Activated CD8-positive, alpha-beta T cell treated with anti-CD3 and anti-CD28 coated beads, Interleukin-2, amount 10 ng/mL, durations not matched to agents 7 days and 5 days (primary cell): ENCODE measurements at places on chromosomes 5 and 9. TPM values are rescaled to one million over a fixed set of nuclear protein-coding genes. Genes with fewer than 3 reads are reported as not detected.

DNA sequence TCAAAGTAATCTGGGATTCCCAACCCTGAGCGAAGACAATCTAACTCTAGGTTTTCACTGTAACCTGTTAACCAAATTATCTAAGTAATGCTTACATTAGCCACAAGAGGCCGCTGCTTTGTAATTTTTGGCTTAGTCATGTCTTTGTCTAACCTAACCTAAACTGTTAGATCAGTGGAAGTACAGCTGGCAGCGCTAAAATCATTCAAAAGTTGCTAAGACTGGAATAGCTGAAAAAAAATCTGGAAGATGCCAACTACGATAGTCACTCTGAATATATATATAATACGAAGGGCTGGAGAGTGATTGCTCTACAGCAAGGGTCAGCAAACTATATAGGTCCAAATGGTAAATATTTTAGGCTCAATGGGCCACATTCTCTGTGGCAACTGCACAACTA is 60.2 kb downstream of the FBXO38 start:
- H3K27ac ChIP-seq, result no peak overlapping the region
- H3K27me3 ChIP-seq, result no peaks in the 10 kb centered on the region
- H3K4me1 ChIP-seq, result no peaks in the 10 kb centered on the region
- H3K4me3 ChIP-seq, result no peak overlapping the region
- H3K36me3 ChIP-seq, result peaks cover 25% of the 10 kb centered on the region

DNA sequence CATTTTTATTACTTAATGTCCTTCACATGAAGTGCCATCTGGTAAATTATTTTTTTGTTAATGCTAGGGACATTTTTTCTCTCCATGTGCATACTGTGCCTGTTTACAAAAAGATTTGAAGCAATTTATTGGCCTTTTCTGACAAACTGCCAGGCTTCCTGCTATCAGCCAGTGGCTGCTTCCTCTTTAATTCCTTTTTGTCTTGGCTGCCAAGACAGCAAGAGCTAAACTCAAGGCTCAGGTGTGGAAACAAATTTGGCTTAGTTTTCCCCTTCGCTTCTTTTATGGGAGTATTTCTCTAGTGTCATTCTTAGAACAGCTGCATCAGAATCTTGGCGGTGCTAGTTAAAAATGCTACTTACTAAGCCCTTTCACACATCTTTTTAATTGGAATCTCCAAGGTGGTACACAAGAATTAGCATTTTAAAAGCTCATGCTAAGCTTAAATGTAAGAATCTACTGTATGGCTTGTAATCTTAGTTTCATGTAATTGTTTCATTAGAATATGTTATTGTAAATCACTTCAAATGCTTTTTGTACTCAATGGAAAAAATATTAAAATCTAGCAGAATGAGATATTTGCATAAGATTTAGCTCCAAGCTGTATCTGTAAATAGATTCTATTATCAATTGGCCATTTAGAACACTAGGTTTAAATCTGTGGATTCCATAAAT is 134.2 kb upstream of the RASGRF2 start:
- no peak overlapping the region for H3K27ac ChIP-seq
- no peak overlapping the region for H3K4me3 ChIP-seq
- peaks cover 58% of the 10 kb centered on the region for H3K36me3 ChIP-seq
- DNase-seq, result no peak
- no peaks in the 10 kb centered on the region for H3K4me1 ChIP-seq

DNA sequence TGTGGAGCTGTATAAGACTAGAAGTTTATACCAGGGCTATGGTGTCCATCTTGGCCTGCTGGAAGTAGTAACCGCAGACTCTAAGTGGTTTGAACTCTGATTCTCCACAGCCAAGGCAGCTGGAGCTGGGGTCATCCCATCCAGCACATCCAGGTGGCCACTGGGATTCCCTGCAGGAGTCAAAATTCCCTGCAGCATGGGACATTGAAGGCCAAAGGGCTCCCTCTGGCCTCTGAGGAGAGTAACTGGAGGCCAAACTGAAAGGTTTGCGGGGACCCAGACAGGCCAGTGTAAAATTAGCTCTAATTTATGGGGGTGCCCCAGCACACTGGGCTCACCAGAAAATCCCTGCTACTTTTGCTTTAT is 12.2 kb upstream of the PRXL2C start:
- H3K4me3 ChIP-seq, result no peak overlapping the region
- H3K4me1 ChIP-seq, result no peaks in the 10 kb centered on the region
- no peak overlapping the region for H3K27ac ChIP-seq
- no peak for DNase-seq

DNA sequence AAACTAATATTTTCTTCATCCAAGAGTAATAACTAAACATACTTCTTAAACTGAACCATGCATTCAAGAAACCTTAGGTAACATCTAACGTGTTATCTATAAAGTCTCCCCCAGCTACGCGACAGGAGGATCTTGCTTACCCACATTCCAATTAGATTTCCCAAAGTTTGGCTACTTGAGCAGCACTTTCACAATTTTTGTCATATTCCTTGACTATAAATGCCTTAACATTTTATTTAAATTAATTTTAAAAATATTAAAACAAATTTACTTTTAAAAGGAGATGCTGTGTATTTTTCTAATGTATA is 25.3 kb upstream of the IFNE start:
- no peaks in the 10 kb centered on the region for H3K27me3 ChIP-seq
- H3K36me3 ChIP-seq, result no peaks in the 10 kb centered on the region
- no peak overlapping the region for H3K27ac ChIP-seq
- DNase-seq, result no peak

- H3K4me3 ChIP-seq, result no peak overlapping the region
- no peaks in the 10 kb centered on the region for H3K36me3 ChIP-seq
- H3K27me3 ChIP-seq, result no peaks in the 10 kb centered on the region
- H3K4me1 ChIP-seq, result no peaks in the 10 kb centered on the region
Observed at GRCh38 chr5:5751987-5752386, 329.5 kb downstream of the ICE1 start.

DNA sequence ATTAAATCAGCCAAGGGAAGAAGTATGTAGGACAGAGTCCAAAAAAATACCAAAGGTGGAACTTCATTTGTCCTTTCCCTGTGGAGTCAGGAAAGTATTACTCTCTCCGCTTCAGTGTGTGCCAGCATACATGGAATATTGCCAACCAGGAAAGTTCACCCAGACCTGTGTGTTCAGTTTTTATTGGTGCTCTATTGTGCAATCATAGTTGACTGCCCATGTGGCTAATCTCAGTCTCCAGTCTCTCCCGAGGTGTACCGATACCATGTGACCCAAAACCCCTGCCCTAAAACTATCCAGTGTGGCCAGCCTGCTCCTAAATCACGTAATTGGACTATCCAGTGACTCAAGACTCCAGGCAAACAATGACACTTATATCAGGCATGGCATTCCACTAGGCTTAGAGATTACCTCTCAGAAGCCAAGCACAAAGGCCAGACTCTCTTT is 38.8 kb downstream of the NFX1 start:
- no peak overlapping the region for H3K27ac ChIP-seq
- no peaks in the 10 kb centered on the region for H3K4me1 ChIP-seq
- H3K27me3 ChIP-seq, result no peaks in the 10 kb centered on the region
- peaks cover 58% of the 10 kb centered on the region for H3K36me3 ChIP-seq
- H3K4me3 ChIP-seq, result no peak overlapping the region

- DNase-seq, result no peak
- H3K27ac ChIP-seq, result no peak overlapping the region
- no peaks in the 10 kb centered on the region for H3K27me3 ChIP-seq
- H3K4me3 ChIP-seq, result no peak overlapping the region
Observed at GRCh38 chr5:120600639-120601038, 136.5 kb downstream of the PRR16 start.

- peak overlapping the region; percentile 88 for H3K27ac ChIP-seq
- no peak for DNase-seq
- peaks cover 83% of the 10 kb centered on the region for H3K4me1 ChIP-seq
- H3K27me3 ChIP-seq, result no peaks in the 10 kb centered on the region
Observed at GRCh38 chr5:119367502-119368237, 11.9 kb downstream of the TNFAIP8 start.

DNA sequence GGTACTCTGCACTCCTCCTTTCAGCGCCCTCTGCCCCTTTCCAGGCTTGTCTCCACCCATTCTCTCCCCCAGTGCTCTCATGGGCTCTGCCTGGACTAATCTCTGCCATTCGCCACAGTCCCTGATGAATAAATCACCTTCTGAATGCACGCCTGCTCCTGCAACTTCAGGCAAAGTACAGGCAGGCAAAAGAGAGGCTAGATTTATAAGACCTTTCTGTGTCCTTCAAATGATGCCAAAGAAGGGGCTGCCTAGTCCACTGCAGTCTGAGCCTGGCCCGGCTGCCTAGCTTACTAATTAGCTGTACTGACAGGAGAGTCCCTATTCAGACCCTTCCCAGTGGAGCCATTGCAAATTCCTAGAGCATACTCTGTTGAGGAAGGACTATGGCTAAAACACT is 7.4 kb downstream of the FGF1 start:
- DNase-seq, result no peak
- H3K36me3 ChIP-seq, result no peaks in the 10 kb centered on the region
- H3K27me3 ChIP-seq, result peaks cover 3% of the 10 kb centered on the region
- no peaks in the 10 kb centered on the region for H3K4me1 ChIP-seq
- no peak overlapping the region for H3K4me3 ChIP-seq

DNA sequence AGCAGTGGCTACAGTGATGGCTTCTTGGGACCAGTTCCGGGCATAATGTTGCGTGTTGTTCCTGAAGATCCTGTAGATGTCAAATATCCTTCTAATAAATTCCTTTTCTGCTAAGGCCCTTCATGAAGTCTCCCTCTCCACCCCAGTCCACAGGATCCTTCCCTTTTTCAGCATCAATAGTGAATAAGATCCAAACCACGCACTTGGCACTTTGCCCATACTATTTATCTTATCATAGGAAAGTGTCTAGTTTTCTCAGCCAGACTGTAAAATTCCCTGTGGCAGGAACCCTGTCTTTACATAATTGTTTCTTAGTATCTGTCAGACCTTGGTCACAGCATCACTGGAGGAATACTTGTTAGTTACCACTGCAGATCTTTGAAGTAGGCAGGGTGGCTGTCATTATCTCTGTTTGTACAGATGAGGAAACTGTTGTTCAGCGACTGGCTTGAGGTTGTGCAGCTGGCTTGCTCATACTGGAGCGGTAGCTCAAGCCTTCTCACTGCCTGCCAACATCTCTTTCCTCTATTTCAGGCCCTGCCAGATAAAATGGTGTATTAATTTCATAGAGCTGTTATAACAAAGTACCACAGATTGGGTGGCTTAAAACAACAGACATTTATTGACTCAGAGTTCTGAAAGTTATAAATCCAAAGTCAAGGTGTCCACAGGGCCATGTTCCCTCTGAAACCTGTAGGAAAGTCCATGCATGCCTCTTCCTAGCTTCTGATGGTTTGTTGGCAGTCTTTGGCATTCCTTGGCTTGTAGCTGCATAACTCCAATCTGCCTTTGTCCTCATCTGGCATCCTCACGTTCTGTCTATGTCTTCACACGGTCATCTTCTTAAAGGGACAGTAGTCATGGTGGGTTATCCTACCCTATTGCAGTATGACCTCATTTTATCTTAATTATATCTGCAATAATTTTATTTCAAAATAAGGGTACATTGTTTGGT is 33.5 kb upstream of the APC start:
- no peak overlapping the region for H3K4me3 ChIP-seq
- H3K27me3 ChIP-seq, result peaks cover 8% of the 10 kb centered on the region

CD72 gene
- 15.0 TPM for total RNA-seq

ITGA2 gene
- total RNA-seq, result 4.8 TPM

BHMT2 gene
- total RNA-seq, result not detected

TMEM174 gene
- total RNA-seq, result not detected
